ENCODE measurements at places on chromosomes 16 and 17.

GRCh38 chr17:82356845-82357355, 2.1 kb upstream of the TEX19 start:
- no peak for DNase-seq

DNA sequence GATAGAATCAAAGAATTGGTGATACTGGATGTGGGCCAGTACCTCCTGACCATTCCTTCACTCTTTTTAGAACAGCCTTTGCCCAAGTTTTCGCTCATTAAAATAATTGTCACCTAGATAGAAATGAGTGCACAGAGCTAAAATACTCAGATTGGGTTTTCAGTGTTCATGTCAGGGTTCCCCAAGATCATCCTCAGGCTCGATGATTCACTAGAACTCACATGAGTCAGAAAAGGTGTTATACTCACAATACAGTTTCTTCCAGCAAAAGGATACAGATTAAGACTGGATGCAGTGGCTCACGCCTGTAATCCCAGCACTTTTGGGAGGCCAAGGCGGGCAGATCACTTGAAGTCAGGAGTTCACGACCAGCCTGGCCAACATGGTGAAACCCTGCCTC, 19.9 kb downstream of the ERCC4 start:
- DNase-seq: no peak

DNA sequence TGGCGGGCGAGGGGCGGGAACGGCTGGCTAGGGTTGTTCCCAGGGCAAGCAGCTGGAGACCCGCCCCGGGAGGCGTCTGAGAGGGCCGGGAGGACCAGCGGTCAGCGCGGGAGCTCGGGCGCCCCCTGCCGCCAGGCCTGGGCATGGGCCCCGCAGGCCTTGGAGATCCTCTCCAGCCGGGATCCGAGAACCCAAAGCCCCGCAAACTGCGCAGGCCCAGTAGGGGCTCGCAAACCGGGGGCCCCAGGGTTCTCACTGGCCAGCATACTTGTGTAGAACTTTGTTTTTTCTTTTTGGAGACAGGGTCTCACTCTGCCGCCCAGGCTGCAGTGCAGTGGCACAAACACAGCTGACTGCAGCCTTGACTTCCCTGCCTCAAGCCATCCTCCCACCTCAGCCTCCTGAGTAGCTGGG, 20.8 kb upstream of the ZNF423 start:
- DNase-seq: peak; percentile 42

GRCh38 chr16:77840093-77840492, 51.7 kb downstream of the VAT1L start:
- no peak for DNase-seq

- DNase-seq: no peak
Observed at GRCh38 chr17:11086646-11087340, 154.2 kb upstream of the SHISA6 start.

DNA sequence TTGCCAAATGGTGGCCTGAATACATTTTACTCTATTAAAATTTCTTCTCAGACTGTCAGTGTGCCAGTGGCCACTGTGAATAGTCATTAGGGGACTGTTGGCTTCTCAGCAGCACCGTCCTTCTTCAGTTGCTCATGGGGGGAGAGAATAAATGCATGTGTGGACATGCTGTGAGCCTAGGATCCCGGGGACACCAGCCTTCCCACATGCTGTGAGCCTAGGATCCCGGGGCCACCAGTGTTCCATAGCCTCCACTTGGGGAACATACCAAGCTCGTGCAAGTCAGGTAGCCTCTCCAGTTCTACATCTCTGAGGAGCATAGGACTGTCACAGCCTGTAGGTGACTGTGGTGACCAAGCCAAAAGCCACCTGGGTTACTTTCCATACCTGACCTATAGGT, 51.5 kb downstream of the BANP start:
- DNase-seq: no peak

GRCh38 chr16:85104821-85105391, 7.4 kb downstream of the CIBAR2 start:
- DNase-seq: no peak

- no peak for DNase-seq
Observed at GRCh38 chr16:56311208-56312027, 113.9 kb downstream of the AMFR start.

- DNase-seq: no peak
Observed at GRCh38 chr16:3282103-3282729, 1.1 kb upstream of the ZNF263 start.

- no peak for DNase-seq
Observed at GRCh38 chr17:75695830-75696271, 25.4 kb upstream of the ITGB4 start.

DNA sequence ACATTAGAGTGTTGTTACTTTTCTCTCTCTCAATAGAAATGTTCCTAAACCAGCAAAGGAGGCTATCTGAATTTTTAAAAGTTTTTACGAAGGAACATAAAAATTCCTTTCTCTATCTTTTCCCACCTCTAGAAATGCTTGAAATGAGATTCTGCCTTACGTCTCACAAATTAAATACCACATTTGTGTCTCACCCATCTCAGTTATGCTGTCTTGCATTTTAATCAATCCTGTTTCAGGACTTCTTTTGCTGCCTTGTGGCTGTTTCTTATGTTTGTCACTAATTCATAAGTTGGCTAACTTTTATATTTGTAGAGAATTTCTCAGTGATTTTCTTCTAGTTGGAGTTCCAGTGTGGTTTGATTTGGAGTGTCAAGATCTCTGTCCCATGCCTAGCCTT, 3.5 kb downstream of the OMG start:
- DNase-seq: no peak

GRCh38 chr16:80417706-80418271, 123.0 kb upstream of the DYNLRB2 start:
- no peak for DNase-seq

GRCh38 chr17:73157521-73157890, 7.3 kb upstream of the SSTR2 start:
- DNase-seq: no peak

DNA sequence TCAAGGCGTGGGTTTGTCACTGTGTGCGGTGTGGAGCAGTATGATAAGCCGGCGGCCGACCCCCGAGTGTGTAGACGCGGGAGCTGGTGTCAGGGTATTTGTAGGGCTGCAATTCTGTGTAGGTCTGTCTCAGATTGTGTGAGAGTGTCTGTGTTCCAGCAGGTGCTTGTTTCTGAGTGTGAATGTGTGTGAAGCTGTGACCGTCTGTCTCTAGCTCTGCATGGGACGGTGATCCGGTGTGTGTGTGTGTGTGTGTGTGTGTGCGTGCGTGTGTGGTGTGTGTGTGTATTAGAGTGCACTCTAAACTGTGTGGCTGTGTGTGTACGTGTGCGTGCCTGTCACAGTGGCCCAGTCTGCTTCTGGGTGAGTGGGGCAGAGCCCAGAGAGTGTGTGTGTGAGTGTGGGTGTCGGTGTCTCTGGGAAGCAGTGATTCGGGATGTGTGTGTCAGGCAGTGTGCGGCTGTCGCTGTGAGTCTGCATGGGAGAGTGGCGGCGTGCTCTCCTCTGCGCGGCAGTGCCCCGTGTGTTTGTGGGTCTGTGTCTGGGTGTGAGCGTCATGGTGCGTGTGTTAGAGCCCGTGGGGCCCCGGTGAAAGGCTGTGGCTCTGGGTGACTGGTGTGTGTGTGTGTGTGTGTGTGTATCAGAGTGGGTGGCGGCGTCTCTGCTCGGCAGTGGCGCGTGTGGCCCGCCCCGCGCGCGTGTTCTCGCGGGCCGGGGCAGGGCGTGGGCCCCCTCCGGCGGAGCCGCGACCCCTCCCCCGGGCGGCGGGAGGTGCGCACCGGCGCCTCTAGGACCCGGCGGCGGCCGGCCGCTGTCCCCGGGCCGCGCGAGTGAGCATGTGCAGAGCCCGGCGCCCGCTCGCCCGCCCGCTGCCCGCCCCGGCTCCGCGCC, at the start of gene WSCD1:
TSS of gene WSCD1 (plus strand) at position 841 of the 891 bp plus-strand sequence. CDS start 10,280 bp downstream, outside the sequence.
- no peak for DNase-seq

DNA sequence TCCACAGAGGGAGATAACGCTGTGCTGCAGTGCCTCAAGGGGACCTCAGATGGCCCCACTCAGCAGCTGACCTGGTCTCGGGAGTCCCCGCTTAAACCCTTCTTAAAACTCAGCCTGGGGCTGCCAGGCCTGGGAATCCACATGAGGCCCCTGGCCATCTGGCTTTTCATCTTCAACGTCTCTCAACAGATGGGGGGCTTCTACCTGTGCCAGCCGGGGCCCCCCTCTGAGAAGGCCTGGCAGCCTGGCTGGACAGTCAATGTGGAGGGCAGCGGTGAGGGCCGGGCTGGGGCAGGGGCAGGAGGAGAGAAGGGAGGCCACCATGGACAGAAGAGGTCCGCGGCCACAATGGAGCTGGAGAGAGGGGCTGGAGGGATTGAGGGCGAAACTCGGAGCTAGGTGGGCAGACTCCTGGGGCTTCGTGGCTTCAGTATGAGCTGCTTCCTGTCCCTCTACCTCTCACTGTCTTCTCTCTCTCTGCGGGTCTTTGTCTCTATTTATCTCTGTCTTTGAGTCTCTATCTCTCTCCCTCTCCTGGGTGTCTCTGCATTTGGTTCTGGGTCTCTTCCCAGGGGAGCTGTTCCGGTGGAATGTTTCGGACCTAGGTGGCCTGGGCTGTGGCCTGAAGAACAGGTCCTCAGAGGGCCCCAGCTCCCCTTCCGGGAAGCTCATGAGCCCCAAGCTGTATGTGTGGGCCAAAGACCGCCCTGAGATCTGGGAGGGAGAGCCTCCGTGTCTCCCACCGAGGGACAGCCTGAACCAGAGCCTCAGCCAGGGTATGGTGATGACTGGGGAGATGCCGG, 769 bp downstream of the CD19 start:
- no peak for DNase-seq

GRCh38 chr17:13114601-13115031, 96.8 kb upstream of the ELAC2 start:
- DNase-seq: no peak

- DNase-seq: no peak
Observed at GRCh38 chr17:13584701-13585080, 17.0 kb downstream of the HS3ST3A1 start.

DNA sequence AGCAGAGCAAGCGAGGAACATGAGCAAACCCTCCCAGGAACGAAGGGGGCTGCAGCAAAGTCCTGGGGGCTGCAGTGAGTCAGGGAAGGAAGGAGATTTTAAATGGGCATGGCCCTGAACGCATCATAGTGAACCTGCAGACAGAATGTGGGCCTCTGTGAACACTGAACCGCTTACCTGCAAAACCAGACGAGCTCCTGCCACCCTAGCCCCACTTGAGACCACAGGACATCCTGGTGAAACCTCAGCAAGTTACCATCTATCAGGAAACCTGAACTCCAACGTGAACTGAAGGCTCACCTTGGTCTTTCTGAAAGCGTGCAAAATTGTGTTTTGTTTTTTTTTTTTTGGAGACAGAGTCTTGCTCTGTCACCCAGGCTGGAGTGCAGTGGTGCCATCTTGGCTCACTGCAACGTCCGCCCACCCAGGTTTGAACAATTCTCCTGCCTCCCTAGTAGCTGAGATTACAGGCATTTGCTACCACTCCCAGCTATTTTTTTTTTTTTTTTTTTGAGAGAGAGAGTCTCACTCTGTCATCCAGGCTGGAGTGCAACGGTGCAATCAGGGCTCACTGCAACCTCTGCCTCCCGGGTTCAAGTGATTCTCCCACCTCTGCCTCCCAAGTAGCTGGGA, 30.8 kb downstream of the FANCA start:
- DNase-seq: no peak

DNA sequence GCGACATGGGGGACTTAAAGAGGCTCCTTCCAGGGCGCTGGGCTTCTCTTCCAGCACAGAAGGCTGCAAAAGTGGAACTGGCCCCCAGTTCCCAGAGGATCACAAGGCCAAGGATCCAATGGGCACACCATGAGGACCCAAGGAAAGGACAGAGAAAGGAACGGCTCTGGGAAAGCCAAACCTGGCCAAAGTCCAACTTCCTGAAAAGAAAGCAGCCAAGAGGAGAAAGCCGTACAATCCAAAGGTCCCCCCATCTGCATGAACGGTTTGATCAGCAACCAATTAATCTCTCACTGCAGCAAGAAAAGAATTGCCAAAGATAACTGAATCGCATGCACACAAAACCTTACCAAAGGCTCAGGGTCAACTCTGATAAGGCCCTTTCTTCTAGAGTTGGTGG, 19.8 kb upstream of the ICAM2 start:
- DNase-seq: no peak

- no peak for DNase-seq
Observed at GRCh38 chr17:73068322-73069153, 23.9 kb downstream of the SLC39A11 start.

DNA sequence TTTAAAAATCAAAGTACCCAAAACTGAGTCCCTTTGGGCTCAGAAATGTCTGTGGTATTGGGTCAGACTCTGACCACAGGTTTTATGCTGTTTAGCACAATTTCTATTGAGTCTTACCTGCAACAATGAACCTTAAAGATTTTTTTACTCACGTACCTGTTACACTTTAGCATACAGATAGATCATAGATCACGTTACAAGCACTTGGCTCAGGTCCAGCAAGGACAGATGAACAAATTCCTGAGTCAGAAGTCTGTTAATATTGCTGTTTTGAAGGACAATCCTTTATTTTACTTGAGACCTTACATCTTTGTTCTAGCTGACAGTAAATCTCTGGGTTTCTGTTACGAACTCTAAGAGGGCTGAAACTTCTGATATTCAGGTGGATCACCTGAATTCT, 12.8 kb downstream of the SLC7A6OS start:
- no peak for DNase-seq

DNA sequence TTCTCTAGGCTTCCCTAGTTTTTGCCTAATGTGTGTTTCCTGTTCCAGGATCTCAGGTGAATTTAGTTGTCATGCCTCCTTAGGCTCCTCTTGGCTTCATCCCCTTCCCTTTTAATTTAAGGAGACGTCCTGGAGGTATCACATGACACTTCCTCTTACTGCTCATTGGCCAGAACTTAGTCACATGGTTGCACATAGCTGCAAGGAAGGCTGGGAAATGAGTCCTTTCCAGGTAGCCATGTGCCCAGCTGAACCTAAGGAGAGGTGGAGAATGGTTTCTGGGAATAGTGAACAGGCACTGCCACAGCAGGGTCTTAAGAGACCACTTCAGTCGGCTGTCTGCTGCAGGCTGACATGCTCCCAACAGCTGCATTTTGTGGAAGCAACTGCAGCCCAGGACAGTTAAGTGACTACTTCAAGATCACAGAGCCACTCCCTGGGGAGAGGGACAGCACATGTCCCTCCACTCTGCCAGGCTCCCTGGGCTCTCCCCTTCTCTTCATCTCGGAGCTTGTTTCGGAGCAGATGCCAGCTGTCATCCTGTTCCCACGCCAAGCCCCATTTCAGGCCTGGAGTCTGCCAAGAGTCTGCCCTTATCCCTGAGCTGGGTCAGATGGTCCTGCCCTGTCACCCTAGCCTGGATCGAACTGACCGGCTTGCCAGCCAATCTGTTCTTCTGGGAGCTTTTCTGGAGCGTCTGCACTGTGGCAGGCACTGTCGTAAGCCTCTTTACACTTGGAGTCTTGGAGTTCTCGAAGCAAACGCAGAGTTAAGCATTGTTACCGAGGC, 81.4 kb upstream of the FOXF1 start:
- DNase-seq: no peak

- DNase-seq: no peak
Observed at GRCh38 chr17:69300222-69300621, 26.7 kb downstream of the ABCA5 start.
